ENCODE measurements at places on chromosomes 11 and 22.

DNA sequence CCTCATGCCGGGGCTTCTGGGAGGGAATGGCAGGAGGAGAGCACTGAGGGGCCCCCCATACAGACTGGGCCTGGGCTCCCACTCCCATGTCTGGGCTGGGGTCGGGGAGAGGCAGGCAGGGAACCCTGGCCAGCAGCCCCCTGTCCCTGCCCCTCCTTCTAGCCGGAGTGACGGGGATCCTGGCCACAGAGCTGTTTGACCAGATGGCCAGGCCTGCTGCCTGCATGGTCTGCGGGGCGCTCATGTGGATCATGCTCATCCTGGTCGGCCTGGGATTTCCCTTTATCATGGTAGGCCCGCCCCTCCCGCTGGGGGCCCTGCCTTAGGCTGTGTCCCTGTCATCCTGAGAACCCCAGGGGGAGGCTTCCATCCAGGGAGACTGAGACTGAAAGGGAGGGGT is 10.0 kb upstream of the MIF start:
- DNase-seq, result no peak

- DNase-seq, result no peak
Measured at GRCh38 chr11:117668321-117668751, 128.7 kb downstream of the DSCAML1 start.

- no peak for DNase-seq
Measured at GRCh38 chr11:102147632-102148031, 37.4 kb downstream of the YAP1 start.

DNA sequence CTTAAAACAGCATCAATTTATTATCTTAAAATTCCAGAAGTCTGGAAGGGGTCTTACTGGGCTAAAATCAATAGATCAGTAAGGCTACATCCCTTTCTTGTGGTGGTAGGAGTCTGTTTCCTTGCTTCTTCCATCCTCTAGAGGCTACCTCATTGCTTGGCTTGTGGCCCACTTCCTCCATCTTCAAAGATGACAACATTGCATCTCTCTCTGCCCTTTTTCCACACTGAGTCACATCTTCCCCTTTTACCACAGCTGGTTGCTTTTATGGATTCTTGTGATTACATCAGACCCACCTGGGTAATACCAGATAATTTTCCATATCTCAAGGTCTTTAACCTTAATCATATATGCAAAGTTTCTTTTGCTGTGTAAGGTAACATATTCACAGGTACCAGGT is 60.9 kb downstream of the GRIA4 start:
- no peak for DNase-seq

DNA sequence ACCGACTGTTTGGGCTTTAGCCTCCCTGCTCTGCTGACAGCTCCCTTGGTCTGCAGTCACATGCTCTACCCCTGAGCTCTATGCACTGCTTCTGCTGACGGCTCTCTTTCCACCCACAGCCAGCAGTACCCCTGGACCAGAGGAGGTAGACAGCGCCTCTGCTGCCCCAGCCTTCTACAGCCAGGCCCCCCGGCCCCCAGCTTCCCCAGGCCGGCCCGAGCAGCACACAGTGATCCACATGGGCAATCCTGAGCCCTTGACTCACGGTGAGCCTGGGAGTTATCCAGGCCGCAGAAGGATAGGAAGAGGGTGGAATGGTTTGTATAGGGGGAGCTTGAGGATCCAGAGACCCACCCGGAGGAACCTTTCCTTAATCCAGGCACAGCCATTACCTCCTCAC is 2.8 kb downstream of the ZFPL1 start:
- no peak for DNase-seq

DNA sequence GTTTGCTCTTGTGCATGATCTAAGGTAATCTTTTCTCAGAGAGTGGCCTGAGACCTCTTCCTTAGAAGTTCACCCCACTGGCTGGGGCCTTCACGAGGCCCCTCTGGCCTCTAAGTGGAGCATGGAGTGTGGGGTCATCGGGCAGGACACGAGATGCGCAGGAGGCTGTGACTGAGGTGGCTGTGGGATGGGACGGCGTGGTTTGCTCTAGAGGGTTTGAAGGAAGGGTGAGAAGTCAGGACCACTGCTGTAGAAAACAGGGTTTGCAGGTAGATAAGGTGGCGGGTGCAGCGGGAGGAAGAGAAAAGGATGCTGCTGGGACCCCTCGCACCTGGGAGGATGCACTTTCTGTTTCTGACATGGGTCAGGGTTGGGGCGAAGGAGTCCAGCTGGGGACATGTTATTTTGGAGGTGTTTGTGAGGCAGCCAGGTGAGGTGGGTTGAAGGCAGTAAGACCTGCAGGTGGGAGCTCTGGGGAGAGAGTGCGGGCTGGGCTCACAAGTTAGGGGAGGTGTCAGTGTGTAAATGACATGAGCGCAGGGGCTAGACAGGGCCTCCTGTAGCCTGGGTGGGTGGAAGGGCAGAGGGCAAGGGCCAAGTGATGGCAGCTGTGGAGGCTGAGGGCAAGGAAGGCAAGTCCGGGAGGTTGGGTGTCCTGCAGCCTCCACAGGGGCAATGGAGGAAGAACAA is 62.5 kb downstream of the KCNQ1 start:
- no peak for DNase-seq

GRCh38 chr11:55349032-55349431 is 6.0 kb downstream of the OR4A16 start:
- DNase-seq, result no peak

DNA sequence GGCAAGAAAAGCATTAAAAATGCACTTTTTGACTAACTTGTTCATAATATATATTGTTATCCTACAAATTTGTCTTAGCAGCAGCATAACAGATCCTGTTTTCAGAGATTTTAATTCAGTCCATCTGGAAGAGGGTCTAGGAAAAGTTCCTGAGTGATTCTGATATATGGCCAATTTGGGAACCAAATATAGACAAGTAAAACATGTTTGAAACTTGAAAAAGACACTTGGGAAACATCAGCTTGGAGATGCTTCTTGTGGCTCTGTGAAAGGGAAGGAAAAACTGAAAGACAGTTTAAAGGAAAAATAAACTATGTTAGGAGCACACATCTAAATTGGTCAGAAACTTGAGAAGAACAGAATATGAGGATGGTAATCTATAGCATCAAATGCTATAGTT is 697.5 kb downstream of the CNTN5 start:
- no peak for DNase-seq

DNA sequence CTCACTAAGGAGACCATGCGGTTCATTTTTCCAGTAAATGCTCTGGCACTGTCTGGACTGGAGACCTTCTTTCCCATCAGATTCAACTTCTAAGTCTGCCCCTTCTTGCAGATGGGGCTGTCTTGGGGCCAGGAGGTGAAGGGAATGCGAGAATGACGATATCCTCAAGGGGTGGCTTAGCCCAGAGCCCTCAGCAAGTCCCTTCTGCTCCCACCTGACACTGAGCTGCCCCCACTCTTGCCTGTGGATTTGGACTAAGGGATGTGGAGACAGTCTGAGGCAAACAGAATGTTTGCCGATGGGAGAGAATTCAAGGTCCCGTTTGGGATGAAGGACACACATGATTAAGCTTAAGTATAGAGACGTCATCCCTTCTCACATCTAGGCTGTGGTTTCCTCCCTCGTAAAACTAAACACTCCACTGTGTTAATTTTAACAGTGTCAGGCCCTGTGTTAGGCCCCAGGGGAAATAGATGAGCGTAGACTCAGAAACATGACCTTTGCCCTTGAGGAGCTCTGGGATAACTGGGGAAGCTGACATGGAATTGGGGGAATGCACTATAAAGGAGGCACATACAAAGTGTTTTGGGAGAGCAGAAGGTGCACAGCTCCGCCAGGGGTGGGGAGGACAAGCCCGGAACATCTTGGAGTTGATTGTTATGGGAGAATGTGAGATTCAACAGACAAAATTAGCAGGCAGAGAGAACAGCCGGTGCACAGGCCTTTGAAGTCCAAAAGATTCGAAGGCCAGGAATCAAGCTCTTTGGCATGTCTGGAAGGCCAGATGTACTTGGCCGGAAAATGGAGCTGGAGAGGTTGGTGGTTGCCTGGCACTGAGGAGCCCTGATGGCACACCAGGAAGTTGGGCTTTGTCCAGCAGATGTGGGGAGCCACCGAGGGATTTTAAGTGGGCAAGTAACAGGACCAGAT is 71.6 kb downstream of the ST3GAL4 start:
- no peak for DNase-seq

DNA sequence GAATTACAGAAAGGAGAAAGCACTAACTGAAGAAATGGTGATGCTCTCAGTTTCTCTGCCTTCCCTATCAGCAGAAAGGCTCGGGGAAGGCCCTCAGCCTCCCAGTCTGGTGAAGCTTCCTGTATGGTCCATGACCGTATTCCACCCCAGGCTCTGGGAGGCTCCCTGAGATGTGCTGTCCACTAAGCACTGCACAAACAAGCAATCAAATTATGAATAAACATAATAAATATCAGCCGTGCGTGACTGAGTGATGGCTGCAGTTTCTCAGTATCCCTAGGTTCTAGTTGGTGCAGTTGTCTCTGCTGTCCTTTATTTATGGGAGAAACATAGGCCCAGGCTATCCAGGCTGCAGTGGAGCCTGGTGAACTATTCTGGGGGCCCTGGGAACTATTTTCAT is 3.6 kb downstream of the SMDT1 start:
- DNase-seq, result no peak

DNA sequence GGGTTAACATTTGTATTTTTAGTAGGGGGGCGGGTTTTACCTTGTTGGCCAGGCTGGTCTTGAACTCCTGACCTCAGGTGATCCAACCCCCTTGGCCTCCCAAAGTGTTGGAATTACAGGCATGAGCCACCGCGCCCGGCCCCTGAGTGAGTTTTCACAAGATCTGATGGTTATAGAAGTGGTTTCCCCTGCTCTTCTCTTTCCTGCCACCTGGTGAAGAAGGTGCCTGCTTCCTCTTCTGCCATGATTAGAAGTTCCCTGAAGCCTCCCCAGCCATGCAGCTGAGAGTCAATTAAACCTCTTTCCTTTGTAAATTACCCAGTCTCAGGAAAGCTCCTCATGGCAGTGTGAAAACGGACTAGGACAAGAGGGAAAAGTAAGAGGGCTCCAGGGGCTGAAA is 259.1 kb upstream of the PLET1 start:
- DNase-seq, result no peak

- DNase-seq, result no peak
Measured at GRCh38 chr22:40030026-40030757, 35.4 kb downstream of the FAM83F start.

DNA sequence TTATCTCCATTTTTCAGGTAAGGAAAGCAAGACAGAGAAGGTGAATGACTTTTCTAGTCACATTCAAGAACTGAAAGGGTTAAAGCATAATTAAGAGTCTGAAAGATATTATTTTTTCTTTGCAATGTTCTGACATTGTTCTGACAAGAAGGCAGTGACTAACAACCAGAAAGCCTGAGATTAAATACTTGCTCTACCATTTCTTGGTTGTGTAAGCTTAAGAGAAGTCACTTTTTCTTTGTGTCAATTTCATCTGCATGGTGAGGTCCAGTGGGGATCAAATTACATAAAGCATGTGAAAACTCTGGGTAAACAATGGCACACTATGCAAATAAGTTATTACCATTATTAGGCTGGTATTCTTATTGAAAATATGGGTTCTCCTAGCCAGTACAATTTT is 73.7 kb downstream of the PHF21A start:
- DNase-seq, result no peak

- DNase-seq, result no peak
Measured at GRCh38 chr11:72773291-72773690, 20.6 kb downstream of the STARD10 start.

GRCh38 chr11:116507849-116508695 is 264.7 kb downstream of the BUD13 start:
- DNase-seq, result no peak

DNA sequence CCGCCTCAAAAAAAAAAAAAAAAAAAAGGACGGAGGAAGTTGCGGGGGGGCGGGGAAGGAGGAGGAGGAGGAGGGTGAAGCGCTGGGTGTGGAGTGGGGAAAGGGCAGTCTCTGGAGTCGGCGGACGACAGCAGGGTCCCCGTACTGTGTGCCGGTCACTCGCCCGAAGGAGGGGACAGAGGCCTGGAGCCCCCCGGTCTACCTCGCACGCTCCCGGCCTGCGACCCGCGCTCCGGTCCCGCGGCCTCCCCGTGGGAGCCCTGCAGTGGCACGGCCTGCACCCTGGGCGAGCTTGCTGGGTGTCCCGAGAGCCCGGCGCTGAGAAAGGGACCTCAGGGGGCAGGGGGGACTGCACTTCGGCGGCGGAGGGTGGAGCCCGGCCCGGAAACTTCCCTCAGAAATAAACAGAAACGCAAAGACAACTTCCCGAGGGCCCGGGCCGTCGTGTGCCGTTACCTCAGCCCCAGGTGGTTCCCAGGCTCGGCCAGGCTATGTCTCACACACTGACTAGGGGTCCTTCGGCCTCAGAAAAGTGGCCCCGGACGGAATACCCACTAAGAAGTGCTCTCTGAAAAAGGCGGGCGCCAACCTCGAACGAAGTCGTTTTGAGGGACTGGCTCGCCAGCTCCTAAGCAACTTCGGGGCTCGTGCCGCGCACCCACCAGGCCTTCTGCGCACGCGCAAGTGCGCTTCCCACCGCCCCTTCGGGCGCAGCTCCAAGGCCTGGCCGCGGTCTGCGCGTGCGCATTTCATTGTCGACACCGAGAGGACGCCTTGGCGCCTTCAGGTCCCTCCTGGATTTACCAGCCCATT is at the start of gene MAJIN:
Gene MAJIN (minus strand): TSS at position 688 of the 813 bp plus-strand sequence. CDS start 12,703 bp downstream, outside the sequence.
- DNase-seq, result peak; percentile 90

DNA sequence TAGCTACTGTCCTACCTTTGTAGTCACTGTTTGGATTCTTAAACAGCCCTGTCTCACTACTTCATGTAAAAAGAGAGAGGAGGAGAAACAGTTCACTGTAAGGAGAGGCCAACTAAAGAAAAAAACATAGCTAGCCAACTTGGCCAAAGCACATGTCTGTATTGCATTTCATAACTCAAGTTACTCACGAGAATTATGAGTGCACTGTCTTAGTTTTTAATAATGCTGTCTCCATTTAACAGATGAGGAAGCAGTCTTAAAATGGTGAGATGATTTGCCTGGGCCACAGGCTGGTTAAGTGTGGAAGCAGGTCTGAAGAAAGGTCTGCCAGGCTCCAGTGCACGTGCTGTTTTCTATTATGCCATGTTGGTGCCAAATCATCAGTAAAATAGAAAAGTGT is 104.5 kb downstream of the UVRAG start:
- no peak for DNase-seq

DNA sequence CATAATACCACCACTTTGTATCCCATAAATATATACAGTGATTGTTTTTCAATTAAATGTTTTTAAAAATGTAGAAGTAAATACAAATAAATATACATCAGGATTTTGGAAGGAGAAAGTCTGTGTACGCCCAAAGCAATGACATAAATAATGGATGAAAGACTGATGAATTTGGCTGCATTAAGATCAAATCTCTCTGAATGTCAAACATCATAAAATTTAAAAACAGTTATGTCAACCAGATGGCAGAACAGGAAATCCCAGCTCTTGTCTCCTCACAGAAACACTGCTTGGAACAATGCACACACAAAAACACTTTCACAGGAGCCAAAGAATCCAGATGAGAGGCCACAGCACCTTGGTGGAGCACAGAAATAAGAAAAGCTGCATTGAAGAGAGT is 332.9 kb downstream of the NTM start:
- DNase-seq, result no peak

DNA sequence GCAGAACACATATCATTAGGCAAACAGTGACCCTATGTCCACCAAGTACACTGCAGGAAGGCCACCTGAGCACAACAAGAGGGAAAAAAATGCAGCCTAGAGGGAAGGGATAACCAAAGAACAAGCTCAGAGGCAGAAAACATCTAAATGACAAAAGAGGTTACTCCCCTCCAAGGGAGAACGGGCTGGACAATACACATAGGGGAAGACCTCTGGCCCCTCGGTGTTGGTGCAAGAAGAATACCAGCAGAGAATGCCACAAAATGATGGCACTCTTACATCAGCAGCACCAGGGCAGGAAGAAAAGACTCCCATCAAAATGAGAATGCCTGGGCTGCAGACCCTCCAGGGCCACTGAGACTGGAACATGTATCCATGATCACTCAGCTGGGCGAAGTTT is 66.6 kb upstream of the OPCML start:
- DNase-seq, result no peak

All from stimulated activated naive CD4-positive, alpha-beta T cell (primary cell).